ENCODE measurements at places on chromosomes 1 and 21.

GRCh38 chr1:15026117-15026489 lies 127.4 kb upstream of the TMEM51 start:
- no peak for DNase-seq

DNA sequence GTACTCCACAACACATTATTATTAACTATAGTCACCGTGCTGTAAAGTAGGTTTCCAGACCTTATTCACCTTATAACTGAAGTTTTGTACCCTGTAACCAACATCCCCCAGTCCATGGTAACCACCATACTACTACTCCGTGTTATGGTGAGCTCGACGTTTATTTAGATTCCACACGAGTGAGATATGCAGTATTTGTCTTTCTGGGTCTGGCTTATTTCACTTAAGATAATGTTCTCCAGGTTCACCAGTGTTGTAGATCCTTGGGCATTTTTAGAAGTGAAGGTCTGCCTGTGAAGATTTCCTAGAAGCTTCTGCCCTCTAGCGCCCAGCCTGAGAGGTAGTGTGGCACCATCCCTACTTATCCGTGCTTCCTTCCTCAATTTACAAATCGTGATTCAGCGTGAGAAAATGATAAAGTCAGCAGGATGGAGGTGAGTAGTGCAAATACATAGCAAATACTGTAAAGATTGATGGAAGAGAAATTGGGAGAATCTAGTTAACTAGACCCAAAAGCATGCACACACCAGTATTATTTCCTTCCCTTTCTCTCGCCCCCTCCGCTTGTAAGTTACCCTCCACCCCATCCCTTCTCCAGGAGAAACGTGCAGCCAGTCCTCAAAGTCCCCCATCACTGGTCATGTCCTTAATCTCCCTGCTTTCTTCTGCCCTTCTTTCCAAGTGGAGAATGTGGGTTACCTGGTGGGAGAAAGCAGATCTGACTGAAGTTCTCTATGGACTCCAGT lies 36.0 kb upstream of the DISC1 start:
- peak; percentile 73 for DNase-seq

DNA sequence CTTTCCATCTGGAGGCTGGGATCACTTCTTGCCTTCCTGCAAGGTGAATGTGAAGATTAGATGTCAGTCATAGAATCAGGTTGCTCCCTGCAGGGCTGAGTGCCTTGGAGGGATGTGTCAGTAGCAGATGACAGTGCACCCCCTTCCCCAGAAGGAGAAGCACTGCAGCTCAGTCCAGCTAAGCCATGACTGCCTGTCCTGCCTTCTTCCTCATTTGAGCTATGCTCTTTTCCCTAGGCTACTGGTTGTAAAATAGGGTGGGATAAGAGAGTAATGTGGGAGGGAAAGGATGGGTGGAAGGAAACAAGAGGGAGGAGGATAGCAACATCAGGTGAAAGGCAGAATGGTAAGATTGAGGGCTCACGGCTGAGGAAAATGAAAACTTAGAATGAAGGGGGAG lies 11.1 kb upstream of the FABP3 start:
- no peak for DNase-seq

GRCh38 chr1:156839426-156840109 lies 19.3 kb downstream of the INSRR start:
- DNase-seq, result no peak

DNA sequence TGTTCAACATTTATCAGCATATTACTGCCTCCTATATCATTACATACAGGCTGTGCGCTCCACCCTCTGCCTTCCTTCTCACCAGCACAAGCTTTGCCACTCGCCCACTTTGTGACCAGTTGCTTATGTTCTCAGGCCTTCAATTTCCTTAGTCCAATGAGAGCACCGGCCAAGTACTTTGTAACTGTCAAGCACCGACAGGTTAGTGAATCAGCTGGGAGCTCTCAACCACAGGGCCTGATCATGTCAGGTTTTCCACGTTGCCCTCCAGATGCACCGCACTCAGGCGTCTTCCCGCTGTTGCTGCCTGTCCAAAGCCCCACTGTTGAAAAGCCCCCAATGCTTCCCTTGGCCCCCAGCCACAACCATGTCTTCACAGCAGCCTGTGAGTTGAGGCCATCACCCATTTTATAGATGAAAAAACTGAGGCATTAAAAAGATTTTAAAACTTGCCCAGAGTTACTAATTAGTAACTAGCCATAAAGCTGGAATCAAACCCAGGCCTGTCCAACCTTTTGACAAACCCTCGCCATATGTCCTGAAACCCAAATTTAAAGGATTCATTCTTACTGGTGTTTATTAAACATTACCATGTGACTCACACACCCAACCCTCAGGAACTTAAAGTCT lies 3.4 kb upstream of the KCNN3 start:
- DNase-seq, result no peak

- DNase-seq, result no peak
Measured at GRCh38 chr1:19042675-19043578, 86.5 kb upstream of the IFFO2 start.

GRCh38 chr1:158328426-158328825 lies 2.9 kb downstream of the CD1B start:
- DNase-seq, result no peak

GRCh38 chr1:173383351-173383750 lies 93.8 kb upstream of the PRDX6 start:
- DNase-seq, result peak; percentile 65

GRCh38 chr1:88791192-88791591 lies 100.2 kb downstream of the GTF2B start:
- DNase-seq, result no peak
